ENCODE measurements at places on chromosomes 5 and 9. TPM values are rescaled to one million over a fixed set of nuclear protein-coding genes. Genes with fewer than 3 reads are reported as not detected.

DNA sequence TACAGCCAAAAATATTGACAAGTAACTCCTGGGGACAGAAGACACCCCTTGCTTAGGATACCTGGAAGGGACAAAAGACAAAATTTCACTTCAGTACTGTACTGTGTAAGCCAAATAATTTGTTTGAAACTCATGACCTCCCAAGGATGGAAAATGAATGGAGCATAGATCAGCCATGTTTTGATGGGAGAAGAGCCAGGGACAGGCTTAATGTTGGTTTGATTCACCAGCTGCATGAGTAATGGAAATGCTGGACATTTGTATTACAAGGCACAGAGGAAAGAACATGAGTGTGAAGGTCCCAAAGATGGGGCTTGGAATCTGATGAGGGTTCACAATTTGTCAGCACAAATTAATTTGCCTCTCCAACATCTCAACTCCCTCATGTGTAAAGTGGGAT lies 122.8 kb downstream of the ENC1 start:
- DNase-seq: no peak

- DNase-seq: no peak
Observed at GRCh38 chr9:92563116-92564100, 27.6 kb upstream of the ECM2 start.

GRCh38 chr5:172901788-172902496 lies 57.3 kb upstream of the RPL26L1 start:
- no peak for DNase-seq

Gene ASPN
- not detected for total RNA-seq

GRCh38 chr5:113092683-113093082 lies 116.1 kb downstream of the DCP2 start:
- no peak for DNase-seq

Data from H9 (cell line).